Activated CD4-positive, alpha-beta T cell treated with anti-CD3 and anti-CD28 coated beads, Interleukin-2, amount 50 U/mL, for 4 hours (primary cell): ENCODE measurements at places on chromosomes 13 and 19.
A peak's percentile ranks its signal among the peaks of the same experiment; 100 is the strongest.

GRCh38 chr13:109625156-109625555, 161.2 kb downstream of the IRS2 start:
- DNase-seq = no peak

- peak; percentile 8 for DNase-seq
These were observed 19.3 kb downstream of the SLC25A30 start for GRCh38 chr13:45398877-45399276.

GRCh38 chr13:35957241-35957731, 173.9 kb downstream of the DCLK1 start:
- DNase-seq = no peak

GRCh38 chr13:46339035-46339666, 47.9 kb downstream of the RUBCNL start:
- DNase-seq = no peak

DNA sequence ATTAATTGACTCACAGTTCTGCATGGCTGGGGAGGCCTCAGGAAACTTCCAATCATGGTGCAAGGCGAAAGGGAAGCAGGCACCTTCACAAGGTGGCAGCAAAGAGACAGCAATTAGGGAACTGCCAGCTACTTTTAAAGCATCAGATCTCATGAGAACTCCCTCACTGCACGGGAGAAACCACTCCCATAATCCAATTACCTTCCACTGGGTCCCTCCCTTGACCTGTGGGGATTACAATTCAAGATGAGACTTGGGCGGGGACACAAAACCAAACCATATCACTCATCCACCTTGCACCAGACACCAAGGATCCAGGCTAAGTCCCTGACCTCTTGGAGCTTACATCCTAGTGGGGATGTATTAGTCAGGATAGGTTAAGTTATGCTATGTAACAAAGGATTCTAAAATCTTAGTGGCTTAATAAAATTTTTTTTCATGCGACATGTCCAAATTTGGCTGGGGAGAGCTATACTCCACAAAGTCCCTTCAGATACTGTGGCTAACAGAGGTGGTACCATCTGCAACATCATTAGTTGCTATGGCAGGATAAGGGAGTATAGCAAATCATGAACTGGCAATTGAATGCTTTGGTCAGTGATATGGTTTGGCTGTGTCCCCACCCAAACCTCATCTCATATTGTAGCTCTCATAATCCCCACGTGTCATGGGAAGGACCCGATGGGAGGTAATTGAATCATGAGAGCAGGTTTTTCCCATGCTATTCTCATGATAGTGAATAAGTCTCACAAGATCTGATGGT, 8.3 kb upstream of the FAM187B start:
- DNase-seq = no peak

DNA sequence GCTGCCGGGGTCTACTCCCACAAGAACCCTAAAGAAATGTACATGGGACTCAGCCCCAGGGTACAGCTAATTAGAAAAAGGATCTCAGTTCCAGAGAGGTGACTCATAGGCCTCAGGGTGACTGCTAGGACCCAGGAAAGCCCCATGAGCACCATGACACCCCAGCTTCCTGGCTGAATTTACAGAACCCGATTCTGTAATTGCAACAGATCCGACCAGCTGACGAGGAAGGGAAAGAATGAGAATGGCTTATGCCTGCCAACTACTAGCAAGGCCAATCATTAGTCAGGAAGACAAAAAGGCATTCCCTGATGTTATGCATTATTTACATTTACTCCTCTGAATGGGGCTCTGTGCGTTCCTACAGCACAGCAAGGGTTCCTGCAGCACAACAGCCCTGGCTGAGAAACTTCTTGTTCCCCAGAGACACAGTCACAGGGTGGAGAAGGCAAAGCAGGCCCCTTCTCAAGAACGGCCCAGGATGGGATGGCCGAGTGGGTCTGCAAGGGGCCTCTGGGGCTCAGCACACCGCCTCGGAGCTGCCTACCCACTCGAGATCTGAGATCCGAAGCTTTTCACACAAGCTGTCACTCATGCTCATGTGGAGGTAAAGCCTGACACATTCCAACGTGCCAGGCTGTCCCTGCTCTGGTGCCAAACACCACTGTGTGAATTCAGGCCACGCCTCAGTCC, 27.2 kb downstream of the PBX4 start:
- DNase-seq = peak; percentile 66

GRCh38 chr13:109007946-109008345, 378.5 kb downstream of the MYO16 start:
- DNase-seq = no peak

DNA sequence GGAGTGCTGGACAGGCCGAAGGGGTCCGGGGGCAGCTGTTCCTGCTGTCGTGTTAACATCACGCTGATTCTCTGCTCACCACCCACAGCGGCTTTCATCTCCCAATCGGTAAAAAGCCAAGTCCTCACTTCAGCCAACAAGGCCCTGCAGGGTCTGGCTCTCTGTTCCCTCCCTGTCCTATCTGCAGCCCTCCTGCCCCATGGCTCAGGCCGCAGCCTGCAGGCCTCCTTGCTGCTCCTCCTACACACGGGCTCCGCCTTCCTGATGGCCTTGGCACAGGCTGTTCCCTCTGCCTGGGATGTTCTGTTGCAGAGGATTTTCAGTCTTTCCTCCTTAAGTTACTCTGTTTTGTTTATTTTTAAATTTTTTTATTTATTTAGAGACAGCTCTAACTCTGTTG, 22.2 kb downstream of the FUZ start:
- DNase-seq = no peak

GRCh38 chr19:47445937-47446402, 25.7 kb downstream of the SLC8A2 start:
- peak; percentile 81 for DNase-seq

GRCh38 chr13:41700790-41701310, 243.5 kb downstream of the RGCC start:
- no peak for DNase-seq

- no peak for DNase-seq
These were observed 65.9 kb upstream of the ADGRL1 start for GRCh38 chr19:14271840-14272239.

GRCh38 chr13:83941701-83942335, 59.5 kb upstream of the SLITRK1 start:
- no peak for DNase-seq

- DNase-seq = no peak
These were observed 823 bp upstream of the ZNF567 start for GRCh38 chr19:36686365-36687213.

GRCh38 chr13:82010780-82011179, 1669.9 kb upstream of the SPRY2 start:
- no peak for DNase-seq

DNA sequence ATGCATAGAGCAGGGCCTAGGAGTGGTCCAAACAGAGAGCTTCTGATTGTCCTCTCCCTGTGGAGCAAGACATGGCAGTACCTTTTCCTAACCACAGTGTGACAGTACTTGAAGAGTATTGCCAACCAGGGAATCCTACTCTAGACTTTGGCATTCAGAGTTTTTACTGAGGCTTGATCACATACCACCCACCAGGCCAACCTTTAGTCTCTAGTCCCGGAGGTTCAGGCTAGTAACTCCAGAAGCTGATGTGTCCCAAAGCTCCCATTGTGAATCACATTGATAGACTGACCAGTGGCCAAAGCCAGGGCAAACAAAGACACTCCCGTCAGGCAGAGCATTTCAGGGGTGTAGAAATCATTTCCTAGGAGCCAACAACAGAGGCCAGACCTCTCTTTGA, 18.4 kb downstream of the IFT88 start:
- DNase-seq = no peak

DNA sequence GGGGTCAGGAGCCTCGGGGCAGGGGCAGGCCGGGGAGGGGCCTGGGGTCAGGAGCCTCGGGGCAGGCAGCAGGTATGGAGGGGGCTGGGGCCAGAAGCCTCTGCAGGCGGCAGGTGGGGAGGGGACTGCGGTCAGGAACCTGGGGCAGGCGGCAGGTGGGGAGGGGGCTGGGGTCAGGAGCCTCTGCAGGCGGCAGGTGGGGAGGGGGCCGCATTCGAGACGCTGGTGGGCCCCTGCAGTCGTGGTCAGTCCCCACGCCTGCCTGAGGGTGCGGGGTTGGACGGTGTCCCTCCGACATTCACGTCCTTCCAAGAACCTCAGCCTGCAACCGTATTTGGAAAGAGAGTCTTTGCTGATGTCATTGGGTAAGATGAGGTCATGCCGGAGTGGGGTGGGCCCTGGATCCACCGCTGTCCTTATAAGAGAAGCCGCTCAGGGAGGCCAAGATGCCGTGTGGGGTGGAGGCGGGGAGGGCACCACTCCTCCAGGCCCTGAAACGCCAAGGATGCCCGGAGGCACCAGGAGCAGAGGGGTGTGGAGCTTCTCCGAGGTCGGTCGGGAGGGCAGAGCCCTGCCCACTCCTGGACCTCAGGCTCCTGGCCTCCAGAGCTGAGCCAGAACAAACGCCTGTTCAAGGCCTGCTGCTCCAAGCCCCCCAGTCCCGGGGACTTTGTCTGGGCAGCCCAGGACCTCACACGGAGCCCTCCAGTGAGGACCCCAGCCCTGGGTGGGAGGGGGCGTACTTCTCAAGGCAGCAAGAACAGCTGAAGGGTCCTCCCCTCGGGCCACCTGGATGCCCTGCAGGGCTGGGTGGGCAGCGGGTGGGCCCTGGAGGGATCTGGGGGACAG, 30.1 kb downstream of the PIP5K1C start:
- no peak for DNase-seq

- DNase-seq = no peak
These were observed 23.2 kb downstream of the HSPH1 start for GRCh38 chr13:31138515-31138914.

- no peak for DNase-seq
These were observed 5.5 kb downstream of the LRP3 start for GRCh38 chr19:33199441-33200265.

- no peak for DNase-seq
These were observed 31.6 kb upstream of the USP12 start for GRCh38 chr13:27203186-27203585.

GRCh38 chr13:65971541-65971940, 1258.6 kb downstream of the PCDH9 start:
- DNase-seq = no peak
